ENCODE measurements at places on chromosomes 2 and 18.

DNA sequence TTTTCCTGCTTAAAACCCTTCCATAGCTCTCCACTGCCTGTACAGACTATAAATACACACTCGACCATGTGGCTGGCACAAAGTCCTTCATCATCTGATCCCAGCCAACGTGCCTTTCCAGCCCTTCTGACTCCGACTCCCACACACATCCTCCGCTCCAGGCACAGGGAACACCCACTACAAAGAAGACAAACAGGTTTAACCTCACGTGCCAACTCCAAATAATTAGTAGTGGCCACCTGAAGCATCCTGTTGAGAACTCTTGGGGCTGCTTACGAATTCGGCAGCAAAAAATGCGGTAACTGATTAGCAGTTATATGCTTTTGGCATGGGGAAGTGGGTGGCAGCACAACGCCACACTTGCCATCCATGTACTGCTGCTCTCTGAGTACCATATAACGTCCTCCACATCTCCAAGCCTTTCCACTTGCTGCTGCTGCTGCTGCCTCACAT is 12.1 kb downstream of the SPIRE1 start:
- DNase-seq = no peak

GRCh38 chr2:180669016-180669415 is 311.4 kb upstream of the UBE2E3 start:
- no peak for DNase-seq

GRCh38 chr2:152171718-152172117 is 3.8 kb downstream of the STAM2 start:
- no peak for DNase-seq

GRCh38 chr18:26745288-26746181 is 120.0 kb downstream of the AQP4 start:
- DNase-seq = no peak

- DNase-seq = peak; percentile 27
These were observed 55.9 kb downstream of the ACVR1C start for GRCh38 chr2:157572725-157573124.

GRCh38 chr2:31932589-31932988 is 78.2 kb downstream of the MEMO1 start:
- no peak for DNase-seq

Data from CD4-positive, alpha-beta memory T cell (primary cell).